Kasumi-1 (cell line): ENCODE measurements at places on chromosomes 12 and 14.

DNA sequence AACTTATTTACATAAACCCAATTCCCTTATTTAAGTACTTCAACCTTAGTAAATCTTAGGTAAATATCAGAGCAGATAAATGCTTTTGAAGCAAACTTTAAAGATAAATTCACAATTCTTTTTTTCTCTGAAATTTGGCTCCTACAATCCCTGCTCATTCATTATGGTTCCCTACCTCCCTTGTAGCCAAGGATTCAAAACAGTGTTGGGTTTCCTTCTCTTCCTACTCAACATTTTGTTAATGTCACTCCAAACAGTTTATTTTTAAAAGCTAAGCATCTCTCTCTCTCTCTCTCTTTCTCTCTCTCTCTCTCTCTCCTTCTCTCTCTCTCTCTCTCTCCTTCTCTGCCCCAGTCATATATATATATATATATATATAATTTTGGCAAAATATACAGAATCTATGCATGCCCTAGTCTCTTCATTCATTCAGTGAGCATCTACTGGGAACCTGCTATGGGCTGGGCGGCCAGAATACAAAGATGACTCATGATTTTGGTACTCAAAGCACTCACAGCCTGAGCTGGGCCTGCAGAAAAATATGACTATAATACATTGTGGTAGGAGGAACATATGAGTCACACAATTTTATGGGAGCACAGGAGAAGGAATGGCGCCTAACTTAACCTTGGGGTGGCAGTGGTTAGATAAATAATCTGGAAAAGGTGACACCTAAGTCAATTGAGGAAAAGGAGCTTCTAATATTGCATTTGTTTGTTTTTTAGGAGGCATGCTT, 123.7 kb upstream of the DHRS4 start:
- DNase-seq = peak; percentile 33

DNA sequence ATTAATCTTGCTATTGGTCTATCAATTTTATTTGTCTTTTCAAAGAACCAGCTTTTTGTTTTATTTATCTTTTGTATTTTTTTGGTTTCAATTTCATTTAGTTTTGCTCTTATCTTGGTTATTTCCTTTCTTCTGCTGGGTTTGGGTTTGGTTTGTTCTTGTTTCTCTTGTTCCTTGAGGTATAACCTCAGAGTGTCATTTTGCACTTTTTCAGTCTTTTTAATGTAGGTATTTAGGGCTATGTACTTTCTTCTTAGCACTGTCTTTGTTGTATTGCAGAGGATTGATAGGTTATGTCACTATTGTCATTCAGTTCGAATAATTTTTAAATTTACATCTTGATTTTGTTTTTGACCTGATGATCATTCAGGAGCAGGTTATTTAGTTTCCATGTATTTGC, 92.7 kb upstream of the DCD start:
- no peak for DNase-seq

DNA sequence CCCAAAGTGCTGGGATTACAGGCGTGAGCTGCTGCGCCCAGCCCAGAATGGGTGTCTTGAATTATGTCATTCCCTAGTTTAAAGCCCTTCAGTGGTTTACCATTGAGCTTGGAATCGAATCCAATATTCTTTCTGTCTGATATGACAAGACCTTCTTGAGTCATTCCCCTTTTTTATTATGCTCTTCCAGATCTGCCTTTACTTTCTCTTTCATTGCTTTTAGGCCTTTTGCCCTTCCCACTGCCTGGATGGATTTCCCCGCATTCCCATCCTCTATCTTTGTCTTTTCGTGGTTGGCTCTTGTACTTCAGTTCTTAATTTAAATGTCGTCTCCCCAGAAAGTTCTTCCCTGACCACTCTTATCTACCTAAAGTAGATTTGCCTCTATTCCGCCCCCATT, 1.6 kb downstream of the TRAFD1 start:
- no peak for DNase-seq

- DNase-seq = no peak
Measured at GRCh38 chr14:79961197-79961596, 250.1 kb downstream of the DIO2 start.

- DNase-seq = no peak
Measured at GRCh38 chr12:68462803-68463202, 130.6 kb upstream of the MDM1 start.

- no peak for DNase-seq
Measured at GRCh38 chr14:83529531-83529930, 1995.9 kb upstream of the SEL1L start.

GRCh38 chr14:32077081-32078022, at the start of gene ARHGAP5:
TSS of gene ARHGAP5 (plus strand) at chr14:32077304. CDS start at chr14:32090670, 13,366 bp downstream.
- peak; percentile 77 for DNase-seq

GRCh38 chr14:39847194-39847593, 415.0 kb upstream of the FBXO33 start:
- DNase-seq = no peak

DNA sequence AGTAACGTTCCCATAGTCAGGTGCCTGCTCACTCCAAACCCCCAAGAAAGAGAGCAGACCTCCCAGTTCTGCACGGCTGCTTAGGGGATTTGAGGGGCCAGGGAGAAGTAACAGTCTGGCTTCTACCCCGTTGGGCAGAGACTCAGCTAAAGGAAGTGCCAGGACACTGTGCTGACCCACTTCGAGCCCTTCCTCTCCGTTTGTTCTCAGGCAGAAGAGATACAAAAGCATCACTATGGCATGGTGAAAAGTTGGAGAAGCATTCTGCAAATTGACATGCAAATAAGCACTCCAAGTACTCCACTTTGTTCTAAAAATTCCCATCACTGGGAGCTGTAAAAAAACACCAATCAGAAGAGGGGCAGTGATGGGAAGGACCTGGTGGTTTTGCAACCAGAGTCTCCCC, 239.1 kb downstream of the EGLN3 start:
- DNase-seq = no peak
